Mucosa of descending colon (tissue), 3 donors: ENCODE measurements at places on chromosomes 3 and 15.
A peak's percentile ranks its signal among the peaks of the same experiment; 100 is the strongest.

GRCh38 chr15:52287114-52287513 is 8.5 kb downstream of the MYO5C start:
- peak; percentile 64 for DNase-seq

DNA sequence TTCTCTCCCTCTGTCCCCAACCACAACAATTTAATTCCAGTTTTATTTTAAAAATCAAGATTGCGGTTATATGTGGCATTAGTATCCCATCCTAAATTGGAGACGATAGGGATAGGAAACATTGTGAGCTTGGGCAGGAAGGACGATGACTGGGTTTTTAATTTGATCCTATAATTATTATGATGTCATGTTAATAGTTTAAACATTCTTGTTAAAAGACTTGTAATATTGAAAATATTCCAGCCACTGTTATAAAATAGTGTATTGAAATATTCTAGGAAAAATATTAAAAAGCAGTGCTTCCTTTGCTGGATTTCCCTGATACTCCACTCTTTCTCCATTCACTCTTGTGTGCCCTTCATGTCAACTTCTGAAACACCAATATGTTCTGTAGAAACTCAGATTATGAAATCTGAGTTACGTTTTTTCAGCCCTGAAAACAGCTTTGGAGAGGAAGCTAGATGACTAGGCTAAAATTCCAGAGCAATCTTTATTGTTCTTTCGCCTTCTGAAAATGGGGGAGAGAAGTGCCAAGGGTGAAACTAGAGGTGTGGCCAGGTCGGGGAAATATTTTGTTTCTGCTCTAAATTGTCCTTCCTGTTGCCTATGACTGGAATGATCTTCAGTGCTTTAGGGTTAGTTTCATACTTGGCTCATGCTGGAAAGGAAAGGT is 46.1 kb upstream of the MAP3K13 start:
- DNase-seq, result no peak

DNA sequence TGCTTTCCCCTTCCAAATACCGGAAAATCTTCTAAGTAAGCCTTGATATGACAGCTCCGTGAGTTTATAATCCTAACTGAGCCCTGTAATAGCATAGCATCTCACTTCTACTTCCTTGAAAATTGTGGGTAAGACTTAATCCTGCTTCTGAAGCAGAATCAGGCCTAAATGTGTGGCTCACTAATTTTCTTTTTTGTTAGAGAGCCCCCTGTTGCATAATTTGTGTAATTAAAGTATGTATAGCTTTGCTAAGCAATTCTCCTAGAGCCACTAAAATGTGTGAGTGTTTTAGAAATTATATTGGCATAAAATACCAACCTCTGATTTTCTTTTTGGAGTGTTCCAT is 304.4 kb downstream of the FGF12 start:
- no peak for DNase-seq

DNA sequence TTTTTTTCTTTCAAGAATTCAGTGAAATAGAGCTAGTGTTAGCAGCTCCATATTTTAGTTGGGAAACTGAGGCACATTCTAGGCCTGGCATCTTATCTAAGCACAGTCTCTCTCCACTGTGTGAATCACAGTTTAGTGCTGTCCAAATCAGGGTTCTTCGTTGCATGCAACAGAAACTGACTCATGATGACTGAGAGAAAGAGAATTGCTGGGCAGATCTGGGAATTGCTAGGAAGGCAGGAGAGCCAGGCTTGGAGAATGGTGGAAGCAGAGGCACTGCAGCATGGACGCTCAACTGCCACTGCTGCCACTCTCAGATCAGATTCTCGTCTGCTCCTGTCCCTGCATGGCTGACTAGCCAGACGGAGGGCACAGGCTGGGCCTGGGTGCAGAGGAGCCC is 40.7 kb upstream of the CHST2 start:
- no peak for DNase-seq
